ENCODE measurements at places on chromosomes 2 and 18. TPM values are rescaled to one million over a fixed set of nuclear protein-coding genes. Genes with fewer than 3 reads are reported as not detected.

BMP10 gene
- not detected for total RNA-seq

UGT1A5 gene
- total RNA-seq, result not detected

POTEF gene
- 0.03 TPM for total RNA-seq

PTPRN gene
- 1.2 TPM for total RNA-seq

NGEF gene
- total RNA-seq, result 16.5 TPM

RNF152 gene
- not detected for total RNA-seq

BCL2 gene
- total RNA-seq, result 0.73 TPM

FAM124B gene
- 0.06 TPM for total RNA-seq

COA5 gene
- total RNA-seq, result 22.9 TPM

ZC3H6 gene
- 0.47 TPM for total RNA-seq

SS18 gene
- 52.8 TPM for total RNA-seq

SLC8A1 gene
- total RNA-seq, result 0.51 TPM

KLHL41 gene
- 0.08 TPM for total RNA-seq

FABP1 gene
- not detected for total RNA-seq

SERPINB13 gene
- total RNA-seq, result not detected

CYP27C1 gene
- 4.3 TPM for total RNA-seq

SNED1 gene
- 0.84 TPM for total RNA-seq

PROKR1 gene
- total RNA-seq, result not detected

KYNU gene
- 270 TPM for total RNA-seq

TAF1B gene
- total RNA-seq, result 26.0 TPM

KCNG2 gene
- not detected for total RNA-seq

PPP1R1C gene
- total RNA-seq, result 3.3 TPM

Data from A549 treated with RU486 at 1 μM for 4 hours (cell line).